ENCODE measurements at places on chromosomes 6 and 20.

DNA sequence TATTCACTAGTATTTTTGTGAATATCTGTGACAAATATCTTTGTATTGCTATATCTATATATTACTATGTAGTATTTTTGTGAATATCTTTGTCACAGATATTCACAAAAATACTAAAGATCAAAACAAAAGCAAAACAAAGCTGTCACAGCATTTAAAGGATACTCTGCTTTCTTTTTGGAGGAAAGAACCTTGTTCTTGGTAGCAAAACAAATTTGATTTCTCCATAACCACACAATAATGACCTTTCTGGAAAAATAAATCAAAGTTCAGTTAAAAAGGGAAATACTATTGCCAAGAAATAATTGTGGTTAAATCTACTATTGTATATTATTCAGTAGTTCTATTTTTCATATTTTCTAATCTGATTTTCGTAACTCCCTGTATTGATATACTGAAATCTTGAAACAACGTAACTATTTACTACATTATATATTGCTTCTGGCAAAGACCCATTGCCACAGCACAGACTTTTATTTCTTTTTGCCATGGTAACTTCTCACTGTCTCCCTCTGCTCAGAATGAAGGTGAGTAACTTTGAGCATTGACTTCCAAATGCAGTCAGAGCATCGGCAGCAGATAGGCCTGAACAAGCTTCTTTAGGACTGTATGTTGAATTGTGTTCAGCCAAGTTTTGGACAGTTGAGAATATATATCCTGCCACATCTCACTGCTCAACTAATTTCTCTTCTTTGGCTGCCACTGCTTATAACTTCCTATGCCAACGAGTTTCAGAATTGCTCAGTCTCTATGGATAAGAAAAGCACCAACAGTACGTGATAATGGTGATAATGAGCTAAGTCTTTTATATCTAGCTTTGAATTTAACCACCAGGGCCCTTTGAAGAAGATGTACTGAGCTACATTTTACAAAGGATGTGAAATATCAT is 1097.2 kb upstream of the GJE1 start:
- no peak for DNase-seq

- DNase-seq: no peak
Measured at GRCh38 chr6:34240329-34241248, 3.9 kb downstream of the HMGA1 start.

GRCh38 chr20:4813076-4813862 is 91.6 kb downstream of the PRND start:
- DNase-seq: no peak

- DNase-seq: no peak
Measured at GRCh38 chr6:14088600-14089192, 28.9 kb upstream of the CD83 start.

GRCh38 chr6:42229506-42230119 is 12.0 kb upstream of the MRPS10 start:
- DNase-seq: no peak

DNA sequence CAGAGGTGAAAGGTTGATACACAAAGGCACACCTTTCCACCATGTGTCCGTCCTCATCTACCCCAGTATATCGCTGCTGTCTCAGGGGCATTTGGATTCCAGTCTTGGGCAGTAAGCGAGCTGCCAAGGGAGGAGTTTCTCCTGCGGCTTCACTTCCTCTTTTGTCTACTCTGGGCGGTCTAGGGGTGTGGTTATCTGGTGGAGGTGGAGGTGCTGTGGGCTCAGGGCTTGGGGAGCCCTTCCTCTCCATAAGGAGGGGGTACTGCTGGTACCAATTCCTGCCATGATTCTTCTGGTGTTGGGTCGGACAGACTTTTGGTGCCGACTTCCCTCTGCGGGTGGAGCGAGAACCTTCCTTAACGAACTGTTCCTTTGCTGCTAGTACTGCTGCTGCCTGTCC is 31.9 kb upstream of the FABP7 start:
- DNase-seq: no peak

DNA sequence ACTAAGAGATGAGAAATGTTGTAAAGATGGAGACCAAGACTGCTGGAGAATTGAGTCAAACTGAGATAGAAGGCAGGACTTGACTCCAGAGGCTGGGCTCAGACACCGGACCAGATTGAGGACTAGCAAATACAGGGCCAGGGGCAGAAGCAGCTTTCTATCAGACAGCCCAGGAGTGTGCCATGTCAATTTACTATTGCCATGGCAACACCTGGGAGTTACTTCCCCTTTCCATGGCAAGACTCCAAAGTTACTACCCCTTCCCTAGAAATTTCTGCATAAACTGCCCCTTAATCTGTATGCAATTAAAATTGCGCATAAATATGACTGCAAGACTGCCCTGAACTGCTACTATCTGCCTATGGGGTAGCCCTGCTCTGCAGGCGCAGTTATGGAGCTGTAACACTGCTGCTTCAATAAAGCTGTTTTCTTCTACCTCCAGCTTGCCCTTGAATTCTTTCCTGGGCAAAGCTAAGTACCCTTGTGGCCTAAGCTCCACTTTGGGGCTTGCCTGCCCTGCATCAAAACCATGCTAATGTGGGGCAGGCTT is 90.1 kb upstream of the EDN1 start:
- DNase-seq: peak; percentile 46

DNA sequence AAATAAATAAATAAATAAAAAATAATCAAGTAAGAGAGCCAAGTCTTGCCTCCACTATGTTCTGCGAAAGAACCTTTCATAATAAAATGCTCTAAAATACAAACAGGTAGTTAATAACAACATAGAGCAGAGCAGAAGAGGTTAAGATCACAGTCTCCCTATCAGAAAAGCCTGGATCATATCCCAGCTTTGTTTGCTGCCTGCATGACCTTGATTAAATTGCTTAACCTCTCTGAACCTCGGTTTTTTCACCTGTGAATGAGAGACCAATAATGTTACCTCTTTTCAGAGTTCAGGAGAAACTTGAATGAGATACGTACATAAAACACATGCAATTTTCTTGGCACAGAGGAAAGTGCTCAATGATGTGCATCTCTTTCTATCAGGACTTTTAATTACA is 44.4 kb downstream of the ARHGAP18 start:
- no peak for DNase-seq

- DNase-seq: no peak
Measured at GRCh38 chr20:51237791-51238190, 214.9 kb upstream of the KCNG1 start.
